SK-N-SH (cell line): ENCODE measurements at places on chromosomes 6 and 20.

DNA sequence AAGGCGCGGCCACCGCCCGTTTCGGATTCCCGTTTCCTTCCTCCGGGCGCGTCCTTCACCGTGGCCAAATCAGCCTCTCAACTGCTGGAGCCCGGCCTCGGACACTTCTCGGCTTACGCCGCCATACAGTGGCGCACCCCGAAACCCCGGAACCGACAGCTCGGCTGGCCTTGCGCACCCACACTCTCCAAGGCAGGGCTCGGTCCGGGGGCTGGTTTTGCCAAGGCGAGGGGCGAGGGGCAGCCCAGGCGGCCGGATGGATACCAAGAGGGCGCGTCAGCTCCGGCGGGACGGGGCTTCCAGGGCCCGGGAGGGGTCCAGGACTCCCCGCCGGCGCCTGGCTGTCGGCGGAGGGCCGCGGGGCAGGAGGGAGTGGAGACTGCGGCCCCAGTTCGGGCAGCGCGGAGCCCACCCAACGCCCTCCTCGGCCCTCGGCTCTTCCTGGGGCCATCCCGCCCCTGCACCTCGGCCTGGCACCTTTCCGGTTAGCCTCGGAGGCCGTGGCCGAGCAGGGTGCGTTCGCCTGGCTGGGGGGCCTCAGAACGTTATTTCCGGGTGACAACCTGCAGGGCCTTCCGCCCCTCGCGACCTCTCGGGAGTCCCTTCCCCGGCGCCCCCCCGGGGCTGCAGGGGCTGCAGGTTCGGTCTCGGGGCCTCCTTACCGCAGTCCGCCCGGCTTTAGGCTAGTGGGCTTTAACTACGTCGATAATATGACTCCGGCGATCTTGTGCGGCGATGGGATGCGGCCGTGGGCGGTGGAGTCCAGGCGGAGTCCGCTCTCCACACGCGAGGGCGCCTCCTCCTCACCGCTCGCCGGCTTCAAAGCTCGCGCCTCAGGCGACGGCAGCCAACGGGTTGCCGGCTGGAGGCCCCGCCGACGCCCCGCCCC lies 697 bp upstream of the CEP43 start:
- peaks cover 15% of the 10 kb centered on the region; the same call in 1 of the 2 replicates for H3K4me1 ChIP-seq
- H3K27ac ChIP-seq = peak overlapping the region; percentile 64
- no peaks in the 10 kb centered on the region for H3K27me3 ChIP-seq
- peaks cover 21% of the 10 kb centered on the region for H3K36me3 ChIP-seq

GRCh38 chr6:158529629-158530028 lies 30.3 kb upstream of the TMEM181 start:
- DNase-seq = no peak
- no peaks in the 10 kb centered on the region for H3K4me1 ChIP-seq
- no peaks in the 10 kb centered on the region for H3K27me3 ChIP-seq
- H3K4me3 ChIP-seq = no peak overlapping the region

- no peaks in the 10 kb centered on the region for H3K4me1 ChIP-seq
- H3K27me3 ChIP-seq = no peaks in the 10 kb centered on the region
- H3K4me3 ChIP-seq = no peak overlapping the region
- no peak overlapping the region for H3K27ac ChIP-seq
Measured at GRCh38 chr6:6235786-6236185, 84.7 kb downstream of the F13A1 start.

DNA sequence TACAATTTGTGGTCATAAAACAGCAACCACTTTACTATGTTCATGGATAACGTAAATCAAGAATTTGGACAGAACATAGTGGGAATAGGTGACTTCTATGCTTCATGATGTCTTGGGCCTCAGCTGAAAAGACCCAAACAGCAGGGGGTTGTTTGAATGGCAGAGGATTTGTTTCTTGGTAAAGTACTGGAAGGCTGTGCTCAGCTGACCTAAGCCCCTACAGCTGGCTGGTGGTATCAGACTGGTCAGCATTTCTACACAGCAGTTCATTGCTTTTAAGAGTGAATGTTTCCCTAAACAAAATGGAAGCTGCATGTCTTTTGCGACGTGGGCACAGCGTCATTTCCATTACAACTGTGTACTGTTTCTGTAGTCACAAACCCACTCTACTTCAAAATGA lies 148.5 kb upstream of the DEFB112 start:
- no peaks in the 10 kb centered on the region for H3K4me1 ChIP-seq
- H3K27me3 ChIP-seq = no peaks in the 10 kb centered on the region
- H3K27ac ChIP-seq = no peak overlapping the region

GRCh38 chr6:37800703-37801604 lies 18.6 kb upstream of the ZFAND3 start:
- no peak overlapping the region for H3K27ac ChIP-seq
- no peaks in the 10 kb centered on the region for H3K36me3 ChIP-seq
- peak; percentile 86 for DNase-seq
- peaks cover 35% of the 10 kb centered on the region for H3K4me1 ChIP-seq

- no peak for DNase-seq
- H3K4me1 ChIP-seq = peaks cover 4% of the 10 kb centered on the region; the same call in 1 of the 2 replicates
- no peaks in the 10 kb centered on the region for H3K36me3 ChIP-seq
- H3K27me3 ChIP-seq = peaks cover 73% of the 10 kb centered on the region
Measured at GRCh38 chr20:21503345-21503744, 10.5 kb downstream of the NKX2-2 start.

- no peak for DNase-seq
- H3K36me3 ChIP-seq = no peaks in the 10 kb centered on the region
- H3K4me3 ChIP-seq = no peak overlapping the region
- H3K27me3 ChIP-seq = no peaks in the 10 kb centered on the region
- no peaks in the 10 kb centered on the region for H3K4me1 ChIP-seq
Measured at GRCh38 chr20:61053487-61053886, 198.6 kb upstream of the CDH4 start.

GRCh38 chr20:60921022-60921622 lies 330.9 kb upstream of the CDH4 start:
- no peak overlapping the region for H3K4me3 ChIP-seq
- H3K27ac ChIP-seq = no peak overlapping the region
- H3K4me1 ChIP-seq = no peaks in the 10 kb centered on the region

DNA sequence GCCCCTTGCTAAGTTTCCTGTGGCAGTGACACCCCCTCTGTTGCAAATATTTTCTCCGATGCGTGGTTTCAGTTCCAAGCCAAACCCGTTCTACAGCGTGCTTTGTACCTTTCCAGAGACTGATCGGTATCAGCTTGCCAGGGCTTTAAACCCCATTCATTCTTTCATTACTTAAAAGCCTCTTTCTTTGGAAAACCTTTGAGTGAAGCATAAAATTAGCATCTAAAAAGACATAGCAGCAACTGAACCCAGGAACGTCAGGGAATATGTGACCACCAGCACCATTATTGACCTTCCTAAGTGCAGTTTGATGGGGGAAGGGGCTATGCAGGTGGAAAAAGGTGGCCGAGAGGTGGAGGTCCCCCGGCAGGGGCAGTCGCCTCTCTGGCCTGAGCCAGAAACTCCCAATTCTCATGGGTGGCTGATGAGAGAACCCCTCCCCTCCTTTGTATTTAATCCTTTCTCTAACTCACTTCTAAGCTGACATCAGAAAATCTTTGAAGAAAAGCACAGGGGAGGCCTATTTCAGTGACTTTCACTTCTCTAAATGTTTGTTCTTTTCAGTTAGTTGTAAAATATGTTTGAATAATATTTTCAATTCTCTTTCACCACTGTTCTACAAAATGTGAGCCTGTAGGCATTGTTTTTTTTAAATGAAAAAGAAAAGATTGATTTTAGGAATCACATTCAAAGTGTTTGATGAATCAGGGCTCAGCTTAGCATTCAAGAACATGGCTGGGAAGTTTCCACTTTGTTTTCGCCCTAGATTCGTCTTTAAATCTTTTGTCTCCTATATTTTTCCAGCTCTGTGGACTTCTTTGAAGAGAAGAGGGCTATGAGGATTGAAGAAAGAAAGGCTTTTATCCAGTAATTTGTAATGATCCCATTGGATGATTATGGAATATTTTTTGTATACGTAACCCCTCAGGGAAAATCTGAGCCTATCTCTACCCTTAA lies 89.2 kb downstream of the RSPH3 start:
- no peaks in the 10 kb centered on the region for H3K27me3 ChIP-seq
- no peak overlapping the region for H3K4me3 ChIP-seq
- no peaks in the 10 kb centered on the region; the same call in 1 of the 2 replicates for H3K4me1 ChIP-seq
- H3K36me3 ChIP-seq = no peaks in the 10 kb centered on the region
- no peak for DNase-seq

DNA sequence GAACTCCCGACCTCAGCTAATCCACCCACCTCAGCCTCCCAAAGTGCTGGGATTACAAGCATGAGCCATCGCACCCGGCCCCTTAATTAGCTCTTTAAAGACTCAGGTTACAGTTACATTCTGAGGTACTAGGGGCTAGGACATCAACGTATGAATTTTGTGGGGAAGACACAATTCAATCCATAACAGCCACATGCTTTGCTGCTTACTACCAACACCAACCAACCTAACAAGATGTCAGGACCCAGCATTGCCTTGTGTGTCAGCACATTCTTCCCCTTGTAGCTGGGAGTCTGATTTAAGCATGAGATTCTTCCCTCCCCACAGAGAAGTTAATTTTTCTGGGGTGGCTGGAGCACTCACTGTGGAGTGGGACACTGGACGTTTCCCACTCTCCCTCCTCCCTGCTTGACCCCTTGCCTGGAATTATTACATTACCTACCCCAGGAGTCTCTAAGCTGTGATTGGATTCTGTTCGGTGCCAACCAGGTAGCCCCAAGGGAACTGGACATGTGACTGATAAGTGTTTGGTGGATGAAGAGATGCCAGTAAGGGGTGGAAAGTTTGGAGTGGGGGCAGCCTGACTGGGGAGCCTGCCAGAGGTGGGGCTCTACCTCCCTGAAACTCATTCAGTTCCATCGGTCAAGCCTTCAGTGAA lies 5.6 kb upstream of the PXMP4 start:
- no peak overlapping the region for H3K4me3 ChIP-seq
- no peaks in the 10 kb centered on the region for H3K27me3 ChIP-seq
- no peak for DNase-seq
- no peaks in the 10 kb centered on the region; the same call in 1 of the 2 replicates for H3K4me1 ChIP-seq
